ENCODE measurements at places on chromosomes 2 and 18.
A peak's percentile ranks its signal among the peaks of the same experiment; 100 is the strongest.

DNA sequence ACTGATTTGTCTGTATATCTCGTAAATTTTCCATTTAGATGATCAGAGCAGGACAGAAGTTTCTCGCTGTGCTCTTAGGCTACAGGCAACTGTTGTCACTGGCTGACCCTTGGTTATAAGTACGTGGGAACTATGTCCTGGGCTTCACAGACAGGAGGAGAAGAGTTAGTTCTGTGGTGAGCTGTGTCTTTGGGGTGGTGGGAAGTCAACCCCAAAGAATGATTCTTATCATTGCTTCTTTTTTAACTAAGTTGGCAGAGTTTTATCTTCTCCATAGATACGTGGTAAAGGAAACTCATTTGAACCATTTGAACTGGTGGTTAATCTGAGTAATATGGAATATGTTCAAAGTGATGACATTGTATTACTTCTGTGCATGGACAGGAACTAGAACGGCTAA lies 230.6 kb upstream of the EPAS1 start:
- DNase-seq, result no peak

DNA sequence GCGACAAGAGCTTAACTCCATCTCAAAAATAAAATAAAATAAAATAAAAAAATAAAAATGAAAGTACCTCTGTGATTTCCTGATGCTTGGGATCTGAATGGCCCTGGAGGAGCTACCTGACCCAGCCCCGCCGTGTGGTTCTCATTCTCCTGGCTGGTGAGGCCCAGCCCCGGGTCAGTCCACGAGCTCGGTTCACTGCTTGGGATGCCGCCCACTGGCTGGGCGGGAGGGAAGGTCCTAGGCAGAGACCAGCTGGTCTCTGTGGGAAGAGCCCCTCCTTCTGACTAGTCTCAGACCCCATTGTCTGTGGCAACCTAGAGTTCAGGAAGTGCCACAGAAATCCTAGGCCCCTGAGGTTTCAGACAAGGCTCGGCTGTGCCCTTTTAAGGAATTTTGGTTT lies 55.1 kb upstream of the DLGAP1 start:
- no peak for DNase-seq

GRCh38 chr2:1931003-1931914 lies 186.9 kb upstream of the PXDN start:
- DNase-seq, result no peak

GRCh38 chr2:26651470-26651771 lies 10.3 kb upstream of the CIB4 start:
- no peak for DNase-seq

GRCh38 chr2:61356958-61357350 lies 113.9 kb downstream of the USP34 start:
- DNase-seq, result no peak

- DNase-seq, result no peak
These were observed 366.2 kb upstream of the LRRTM1 start for GRCh38 chr2:80670763-80671162.

GRCh38 chr2:23323917-23324680 lies 60.9 kb upstream of the KLHL29 start:
- DNase-seq, result no peak

- peak; percentile 86 for DNase-seq
These were observed 24.8 kb downstream of the LPIN2 start for GRCh38 chr18:2987876-2988790.

DNA sequence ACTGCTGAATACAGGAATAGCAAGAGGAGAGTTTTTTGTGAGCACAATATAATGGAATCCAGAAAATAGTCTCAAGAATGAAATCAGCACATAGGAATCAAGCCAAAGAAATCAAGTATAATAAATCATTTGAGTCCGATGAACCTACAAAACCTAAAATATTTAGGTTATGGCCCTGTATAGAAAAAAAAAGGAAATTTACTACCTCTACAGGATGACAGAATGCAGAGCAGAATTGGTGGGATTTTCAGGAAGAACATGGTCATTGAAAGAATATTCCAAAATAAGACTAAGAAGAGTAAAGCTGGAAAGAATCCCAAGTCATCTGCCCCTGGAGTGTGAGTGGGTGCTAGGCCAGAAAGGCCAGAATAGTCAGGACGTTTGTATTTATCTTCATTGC lies 1041.2 kb upstream of the CDH2 start:
- DNase-seq, result no peak

- DNase-seq, result no peak
These were observed 498 bp downstream of the TGOLN2 start for GRCh38 chr2:85327160-85327821.

DNA sequence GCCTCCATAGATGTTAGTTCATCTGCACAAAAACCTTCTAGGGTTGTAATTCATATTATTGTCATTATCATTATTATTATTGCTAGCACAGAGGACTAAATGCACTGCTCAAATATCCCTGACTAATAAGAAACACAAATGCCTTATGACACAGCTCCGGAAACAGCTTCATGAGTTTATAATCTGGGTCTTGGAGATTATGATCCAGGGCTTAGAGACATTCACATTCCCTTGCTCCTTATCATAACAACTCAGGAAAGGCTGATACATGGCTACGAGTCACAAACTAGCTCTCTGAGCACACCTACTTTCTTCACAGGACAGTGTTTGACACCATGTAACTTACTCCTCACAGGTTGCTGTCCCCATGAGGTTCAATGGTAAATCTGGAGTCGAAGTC lies 102.2 kb upstream of the TTC39C start:
- no peak for DNase-seq

- no peak for DNase-seq
These were observed 256.4 kb downstream of the BCL2 start for GRCh38 chr18:63063171-63063570.

DNA sequence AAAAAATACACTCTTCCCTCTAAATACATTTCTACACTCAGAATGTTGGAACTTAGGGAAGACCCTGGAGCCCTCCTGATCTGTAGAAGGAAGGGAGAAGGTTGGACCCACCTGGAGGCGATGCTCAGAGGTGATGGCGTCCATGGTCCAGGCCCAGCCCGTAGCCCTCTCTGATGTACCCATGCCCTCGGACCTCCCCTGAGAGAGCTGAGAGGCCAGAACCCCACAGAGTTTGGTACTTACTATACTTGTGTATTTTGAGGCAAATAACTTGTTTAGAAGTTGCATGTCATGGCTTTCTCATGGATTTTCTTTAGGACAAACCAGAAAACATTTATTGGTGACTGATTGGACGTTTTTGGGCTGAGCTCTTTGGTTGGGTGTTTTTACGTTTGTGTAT lies 10.5 kb downstream of the CTDP1 start:
- no peak for DNase-seq

- DNase-seq, result no peak
These were observed 49.5 kb upstream of the PLEKHM3 start for GRCh38 chr2:208074610-208075356.

GRCh38 chr18:1048032-1048431 lies 143.4 kb downstream of the ADCYAP1 start:
- peak; percentile 34 for DNase-seq

DNA sequence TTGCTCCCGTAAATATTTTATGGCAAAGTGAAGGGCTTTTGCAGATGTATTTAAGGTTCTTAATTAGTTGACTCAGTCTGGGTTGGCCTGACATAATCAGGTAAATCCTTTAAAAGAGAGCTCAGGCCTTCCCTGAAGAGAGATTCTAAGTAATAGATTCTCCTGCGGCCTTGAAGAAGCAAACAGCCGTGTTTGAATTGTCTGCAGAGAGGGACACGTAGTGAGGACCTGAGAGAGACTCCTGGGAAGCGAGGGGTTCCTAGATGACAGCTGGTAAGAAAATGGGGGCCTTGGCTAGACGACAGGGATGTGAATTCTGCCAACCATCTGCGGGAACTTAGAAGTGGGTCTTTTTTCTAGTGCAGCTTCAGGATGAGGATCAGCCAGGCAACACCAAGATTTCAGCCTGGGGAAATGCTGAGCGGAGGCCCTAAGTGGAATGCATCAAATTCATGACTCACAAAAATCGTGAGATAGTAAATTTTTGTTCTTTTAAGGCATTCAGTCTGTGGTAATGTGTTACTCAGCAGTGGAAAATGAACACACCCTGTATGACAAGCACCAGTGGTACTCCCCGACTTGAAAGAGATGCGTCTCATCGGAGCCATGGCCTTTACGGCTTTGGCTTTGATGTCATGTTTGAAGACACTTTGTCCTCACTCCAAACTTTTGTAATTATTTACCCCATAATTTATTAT lies 62.1 kb upstream of the SMIM21 start:
- DNase-seq, result peak; percentile 73

DNA sequence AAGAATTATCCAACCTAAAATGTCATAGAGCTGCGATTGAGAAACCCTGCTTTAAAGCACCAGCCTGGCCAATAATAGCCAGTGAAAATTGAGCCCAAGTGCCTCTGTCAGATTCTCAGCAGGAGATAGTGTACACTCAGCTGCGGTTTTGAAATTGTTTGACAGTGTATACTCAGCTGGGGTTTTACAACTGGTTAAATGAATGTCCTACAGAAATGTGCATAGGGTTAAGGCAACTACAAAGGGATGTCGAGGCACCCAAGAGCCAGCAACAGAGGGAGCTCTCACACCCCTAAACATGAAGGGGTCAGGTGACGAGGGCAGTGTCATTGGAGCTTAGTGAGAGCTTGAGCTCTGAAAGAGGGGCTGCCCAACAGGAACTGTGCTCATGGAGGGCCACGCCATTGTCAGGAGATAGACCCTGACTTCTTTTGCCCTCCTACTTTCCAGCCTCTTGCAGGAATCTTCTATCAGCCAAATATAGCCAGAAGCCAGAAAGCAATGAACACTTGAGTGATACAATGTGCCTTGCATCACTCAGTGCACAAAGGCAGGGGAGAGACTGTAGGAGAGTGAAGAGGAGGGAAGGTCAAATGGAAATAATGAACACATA lies 15.1 kb downstream of the ACTG2 start:
- no peak for DNase-seq

DNA sequence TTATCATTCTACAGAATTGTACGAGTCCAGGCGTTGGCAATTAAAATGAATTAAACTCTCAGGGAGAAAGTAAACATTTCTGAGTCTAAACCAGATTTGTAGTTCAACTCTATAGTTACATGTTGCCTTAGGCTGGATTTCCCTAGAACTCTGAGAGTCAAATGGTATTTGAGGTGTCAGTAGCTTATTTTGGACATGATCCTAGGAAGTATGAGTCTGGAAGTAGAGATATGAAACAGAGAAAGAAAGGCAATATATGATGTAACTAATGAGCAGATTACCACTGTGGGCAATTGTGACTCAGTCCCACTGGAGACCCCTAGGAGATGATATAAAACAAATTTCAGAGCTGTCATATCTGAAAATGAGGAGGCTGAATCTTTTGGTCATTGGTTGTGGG lies 199.1 kb upstream of the UBE2E3 start:
- no peak for DNase-seq
